ENCODE measurements at places on chromosomes 16 and 17.

DNA sequence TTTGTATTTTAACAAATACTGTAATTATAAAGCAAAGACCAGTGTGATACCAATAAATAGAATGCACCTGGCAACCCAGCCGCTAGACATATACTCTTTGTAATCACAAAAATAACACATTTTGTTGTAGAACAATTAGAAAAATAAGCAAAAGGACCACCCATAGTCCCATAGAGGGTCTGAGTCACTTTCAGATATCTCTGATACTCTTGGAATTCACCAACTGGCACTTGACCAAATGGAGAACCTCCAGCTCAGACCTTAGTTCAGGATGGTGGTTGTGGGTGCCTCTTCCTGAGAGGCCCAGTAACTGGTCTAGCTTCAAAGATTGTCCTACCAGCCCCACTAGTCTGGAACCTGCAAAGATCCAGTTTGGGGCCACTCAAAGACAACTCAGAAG lies 789 bp upstream of the TERF2 start:
- DNase-seq = peak; percentile 32

DNA sequence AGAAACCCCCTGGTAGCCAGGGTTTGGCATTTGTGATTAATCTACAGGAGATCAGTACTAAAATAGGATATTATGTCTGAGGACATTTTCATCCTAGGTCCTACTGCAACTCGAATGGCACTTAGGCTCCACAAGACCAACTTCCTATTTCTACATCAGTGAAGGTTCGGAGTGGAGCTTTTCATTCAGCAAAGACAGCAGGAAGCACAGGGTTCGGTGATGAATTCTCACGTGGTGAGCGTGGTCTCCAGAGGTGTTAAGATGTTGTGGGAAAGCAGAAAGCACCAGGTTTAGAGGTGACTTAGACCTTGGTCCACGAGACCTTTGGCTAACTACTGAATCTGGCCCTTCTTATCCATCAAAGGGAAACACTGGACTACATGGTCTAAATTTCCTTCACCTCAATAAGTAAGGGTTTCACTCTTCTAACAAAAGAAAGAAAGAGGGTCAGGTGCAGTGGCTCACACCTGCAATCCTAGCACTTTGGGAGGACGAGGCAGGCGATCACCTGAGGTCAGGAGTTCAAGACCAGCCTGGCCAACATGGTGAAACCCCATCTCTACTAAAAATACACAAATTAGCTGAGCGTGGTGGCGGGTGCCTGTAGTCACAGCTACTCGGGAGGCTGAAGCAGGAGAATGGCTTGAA lies 13.9 kb upstream of the HELZ start:
- DNase-seq = no peak

GRCh38 chr17:81401723-81402529 lies 6.7 kb downstream of the BAHCC1 start:
- no peak for DNase-seq

DNA sequence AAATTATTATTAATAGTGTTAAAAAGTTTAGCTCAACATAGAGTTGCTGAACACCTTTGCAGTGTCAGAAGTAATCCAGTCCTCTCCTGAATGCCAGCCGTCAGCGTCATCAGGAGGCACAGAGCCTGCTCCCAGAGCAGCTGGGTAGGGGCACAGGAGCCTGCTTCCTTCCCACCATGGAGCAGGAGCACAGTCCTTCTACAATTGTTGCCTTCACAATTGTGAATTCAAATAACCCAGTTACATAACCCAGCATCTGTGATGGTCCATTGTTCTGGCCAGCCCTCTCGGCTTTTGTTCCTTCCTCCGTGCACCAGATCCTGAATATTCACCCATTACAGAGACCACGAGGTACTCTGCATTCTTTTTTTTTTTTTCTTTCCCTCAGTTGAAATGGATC lies 393.9 kb upstream of the MAF start:
- DNase-seq = no peak

DNA sequence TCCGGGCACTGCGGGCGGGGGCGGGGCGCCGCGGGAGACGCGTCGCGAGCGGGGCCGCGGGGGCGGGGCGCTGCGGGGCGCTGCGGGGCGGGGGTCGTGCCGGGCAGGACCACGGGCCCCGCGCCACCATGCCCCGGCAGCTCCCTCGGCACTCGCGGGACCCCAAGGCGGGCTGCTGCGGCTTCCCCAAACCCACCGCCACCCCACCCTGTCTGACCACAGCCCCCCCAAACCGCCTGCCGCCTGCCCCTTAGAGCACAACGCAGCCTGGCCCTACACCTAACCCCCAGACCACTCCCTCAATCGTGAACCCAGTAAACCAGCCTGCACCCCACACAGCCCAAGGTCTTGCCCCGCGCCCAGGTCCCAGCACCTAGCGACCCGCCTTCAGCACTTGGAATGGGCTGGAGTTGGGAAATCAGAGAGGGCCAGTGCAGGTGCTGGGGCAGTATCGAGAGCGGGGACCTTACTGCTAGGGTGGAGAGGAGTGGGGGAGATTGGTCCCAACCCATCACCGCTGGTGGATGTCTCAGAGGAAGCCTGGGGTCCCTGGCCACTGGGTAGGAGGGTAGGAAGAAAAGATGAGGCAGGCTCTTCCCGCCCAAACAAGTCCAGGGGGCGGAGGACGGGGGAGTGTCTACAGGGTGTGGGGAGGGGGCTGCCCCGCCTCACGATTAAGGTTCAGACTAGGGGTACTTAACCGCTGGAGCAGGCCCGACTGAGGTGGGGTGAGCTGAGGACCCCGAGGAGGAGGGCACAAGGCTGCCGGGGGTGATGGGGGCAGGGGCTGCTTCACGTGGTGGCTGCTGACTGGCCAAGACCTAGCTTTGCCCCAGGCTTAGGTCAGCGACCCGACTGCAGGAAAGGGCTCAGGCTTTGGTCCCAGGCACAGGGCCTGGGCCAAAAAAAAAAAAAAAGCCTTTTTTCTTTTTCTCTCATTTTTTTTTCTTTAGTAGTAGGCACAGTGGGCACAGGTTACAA lies 539 bp upstream of the VAMP2 start:
- no peak for DNase-seq

DNA sequence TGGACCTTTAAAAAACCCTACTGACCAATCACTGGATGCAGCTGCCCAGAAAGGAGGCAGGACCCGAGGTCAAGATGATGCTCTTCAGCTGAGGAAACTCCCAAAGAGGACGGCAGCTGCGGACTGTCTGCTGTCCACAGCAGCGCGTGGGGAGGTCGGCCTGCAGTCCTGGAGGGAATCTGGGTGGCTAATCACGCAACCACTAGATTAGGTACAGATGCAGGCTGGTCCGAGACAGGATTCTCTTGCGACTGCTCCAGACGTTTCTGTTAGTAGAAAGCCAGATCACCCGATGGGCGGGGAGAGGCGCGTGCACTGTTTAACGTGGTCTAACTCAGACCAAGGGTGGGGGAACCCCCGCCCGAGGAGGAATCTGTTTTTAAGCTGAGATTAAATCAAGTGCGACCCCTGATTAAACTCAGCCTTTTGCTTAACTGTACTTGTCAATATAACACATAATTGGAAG lies 8.8 kb downstream of the CTRB2 start:
- peak; percentile 85 for DNase-seq

DNA sequence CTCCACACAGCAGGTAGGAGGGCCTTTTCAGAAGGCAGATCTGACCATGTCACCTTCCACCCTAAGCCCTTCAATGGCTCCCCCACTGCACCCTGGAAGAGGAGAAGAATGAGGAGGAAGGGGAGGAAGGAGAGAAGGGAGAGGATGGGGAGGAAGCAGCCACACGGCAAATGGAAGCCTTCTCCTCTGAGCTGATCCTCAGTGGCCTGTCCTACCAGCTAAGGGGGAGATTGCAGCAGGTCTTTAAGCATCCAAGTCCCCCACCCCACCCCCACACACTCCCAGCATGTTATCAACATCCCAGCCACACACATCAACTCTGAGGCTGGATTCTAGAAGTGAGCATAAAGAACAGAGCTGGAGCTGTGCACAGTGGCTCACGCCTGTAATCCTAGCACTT lies 46.2 kb upstream of the RBFOX3 start:
- DNase-seq = no peak

GRCh38 chr16:76265434-76266045 lies 11.7 kb upstream of the CNTNAP4 start:
- DNase-seq = no peak

- DNase-seq = peak; percentile 44
Measured at GRCh38 chr16:1470481-1471251, 4.2 kb downstream of the CLCN7 start.

GRCh38 chr17:38454532-38454931 lies 26.3 kb downstream of the ARHGAP23 start:
- peak; percentile 95 for DNase-seq

DNA sequence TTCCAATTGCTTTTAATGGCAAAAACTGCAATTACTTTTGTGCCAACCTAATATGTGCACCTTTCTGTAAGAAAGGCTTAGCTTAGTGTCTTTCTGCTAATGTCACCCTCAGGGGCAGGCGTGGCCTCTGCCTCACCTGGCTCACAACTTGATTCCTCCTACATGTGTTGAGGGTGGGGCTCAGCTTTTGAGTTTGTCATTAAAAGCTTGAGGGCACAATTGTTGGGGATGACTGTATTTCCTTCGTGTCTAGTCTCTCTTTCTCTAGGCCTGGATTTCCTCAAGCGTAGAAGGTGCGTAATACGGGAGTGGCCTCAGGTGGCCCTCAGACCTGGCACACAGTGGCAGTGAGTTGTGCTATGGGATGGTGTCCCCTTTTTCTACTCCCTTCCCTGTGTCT lies 94.4 kb downstream of the CLEC16A start:
- DNase-seq = no peak

DNA sequence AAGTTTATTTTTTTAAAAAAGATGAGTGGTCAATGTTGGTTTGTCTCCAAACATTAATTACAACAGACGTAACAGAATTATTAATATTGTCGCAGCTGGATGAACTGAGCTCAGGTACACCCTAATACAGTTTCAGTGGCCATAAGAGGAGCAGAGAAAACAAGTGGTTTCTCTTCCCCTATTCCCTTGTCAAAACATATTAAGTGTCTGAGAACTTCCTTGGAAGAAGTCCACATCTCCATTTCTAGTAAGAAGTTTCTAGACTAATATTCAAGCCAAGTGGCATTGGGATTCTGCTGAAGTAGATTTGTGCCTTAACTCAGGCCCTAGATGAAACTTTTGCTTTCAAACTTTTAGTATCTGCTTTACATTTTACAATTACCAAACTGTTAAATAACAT lies 47.7 kb downstream of the GNA13 start:
- DNase-seq = no peak

GRCh38 chr16:86354641-86355513 lies 155.4 kb upstream of the FOXF1 start:
- no peak for DNase-seq

DNA sequence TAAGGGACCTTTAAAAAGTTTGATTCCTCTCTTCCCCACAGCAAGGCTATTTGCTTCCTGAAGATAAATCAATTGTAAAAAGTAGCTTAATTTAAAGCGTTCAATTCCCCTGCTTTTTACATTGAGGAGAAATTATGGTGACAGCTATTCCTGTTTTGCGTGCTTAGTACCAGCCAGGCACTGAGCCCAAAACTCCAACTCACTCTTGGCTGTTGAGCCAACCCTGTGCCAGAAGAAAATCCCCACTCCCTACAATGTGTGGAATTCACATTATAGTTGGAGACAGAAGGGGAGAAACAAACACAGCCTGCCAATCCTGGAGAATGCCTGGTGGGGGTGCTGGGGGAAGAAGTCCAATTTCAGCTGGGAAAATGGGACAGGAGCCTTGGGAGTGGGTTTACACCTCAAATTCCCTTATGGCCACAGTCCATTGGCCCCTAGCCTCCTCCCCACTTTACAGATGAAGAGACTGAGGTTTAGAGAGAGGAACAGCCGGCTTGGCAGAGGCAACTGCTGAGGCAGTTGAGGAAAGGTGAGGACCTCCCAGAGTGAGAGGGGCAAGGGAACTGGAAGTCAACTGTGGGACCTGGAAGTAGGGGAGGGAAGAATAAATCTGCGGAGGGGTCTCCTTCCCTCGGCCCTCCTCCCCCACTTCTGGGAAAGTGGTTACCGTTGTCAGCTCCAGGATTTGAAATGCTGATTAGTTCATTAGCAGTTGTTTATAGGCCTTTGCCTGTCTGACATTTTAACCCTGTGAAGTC lies 26.1 kb downstream of the CDH1 start:
- DNase-seq = no peak

DNA sequence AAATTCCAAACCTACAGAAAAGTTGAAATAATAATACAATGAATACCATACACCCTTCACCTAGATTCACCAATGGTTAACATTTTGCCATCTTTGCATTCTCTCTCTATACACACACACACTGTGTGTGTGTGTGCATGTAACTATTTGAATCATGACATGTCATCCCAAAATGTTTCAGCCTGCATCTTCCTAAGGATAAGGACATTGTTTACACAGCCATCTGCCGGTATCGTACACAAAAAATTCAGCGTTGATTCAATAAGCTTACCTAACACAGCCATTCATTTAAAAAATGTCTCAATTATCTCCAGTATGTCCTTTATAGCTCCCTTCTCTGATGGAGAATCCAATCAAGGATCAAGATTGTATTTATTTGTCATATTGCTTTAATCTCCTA lies 3.9 kb downstream of the MXRA7 start:
- DNase-seq = no peak

DNA sequence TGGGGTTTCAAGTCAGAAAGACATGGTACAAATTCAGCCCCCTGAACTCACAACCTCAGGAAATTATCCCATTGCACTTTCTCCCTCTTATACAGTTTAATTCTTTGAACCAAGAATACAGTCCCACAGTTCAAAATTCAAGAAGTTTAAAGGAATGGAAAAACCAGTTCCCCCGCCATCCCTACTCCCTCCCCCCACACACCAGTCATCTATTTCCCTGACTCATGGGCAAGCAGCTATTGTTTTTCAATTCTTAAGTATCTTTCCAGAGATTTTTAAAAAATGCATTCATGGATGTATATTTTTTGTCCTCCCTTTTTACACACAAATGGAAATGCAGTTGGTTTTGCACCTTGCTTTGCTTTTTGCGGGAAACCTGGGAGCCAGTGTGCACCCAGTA lies 7.3 kb downstream of the SYCE1L start:
- no peak for DNase-seq

GRCh38 chr17:43559161-43559816 lies 13.1 kb upstream of the ETV4 start:
- DNase-seq = no peak

DNA sequence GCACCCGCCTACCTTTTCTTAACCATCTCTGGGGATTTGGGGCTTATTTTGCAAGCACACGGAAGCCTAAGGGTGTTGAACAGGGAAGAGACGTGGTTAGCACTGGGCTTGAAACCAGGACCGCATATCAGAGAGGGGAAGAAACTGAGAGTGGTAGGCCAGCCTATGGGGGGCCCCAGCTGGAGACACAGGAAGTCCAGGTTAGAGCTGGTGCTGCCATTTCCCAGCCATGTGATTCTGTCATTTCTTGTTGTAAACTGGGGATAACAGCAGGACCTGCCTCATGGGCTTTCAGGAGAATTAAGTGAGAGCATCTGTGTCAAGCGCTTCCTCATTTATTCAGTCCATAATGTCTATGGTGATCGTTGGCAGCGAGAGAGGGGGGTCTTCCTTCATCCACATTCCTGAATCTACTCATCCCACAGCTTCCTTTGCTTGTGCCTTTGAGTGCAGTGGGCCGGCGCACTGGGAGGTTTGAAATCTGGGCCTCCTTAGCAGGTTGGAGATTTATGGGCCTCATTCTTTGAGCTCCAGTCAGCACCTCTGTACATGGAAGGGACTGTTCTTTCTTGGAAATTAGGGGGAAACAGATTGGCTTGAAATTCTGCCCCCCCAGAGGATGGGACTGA lies 20.1 kb downstream of the NKD1 start:
- DNase-seq = no peak

GRCh38 chr16:82229800-82230619 lies 60.0 kb upstream of the MPHOSPH6 start:
- peak; percentile 91 for DNase-seq

GRCh38 chr16:66695935-66696668 lies 441 bp downstream of the CMTM4 start:
- no peak for DNase-seq

- DNase-seq = no peak
Measured at GRCh38 chr16:76931186-76931585, 259.8 kb upstream of the MON1B start.

Measured in foreskin fibroblast (primary cell).